ENCODE measurements at places on chromosomes 7 and 10. TPM values are rescaled to one million over a fixed set of nuclear protein-coding genes. Genes with fewer than 3 reads are reported as not detected.

Gene NUP205
- 48.2 TPM for polyA plus RNA-seq

DNA sequence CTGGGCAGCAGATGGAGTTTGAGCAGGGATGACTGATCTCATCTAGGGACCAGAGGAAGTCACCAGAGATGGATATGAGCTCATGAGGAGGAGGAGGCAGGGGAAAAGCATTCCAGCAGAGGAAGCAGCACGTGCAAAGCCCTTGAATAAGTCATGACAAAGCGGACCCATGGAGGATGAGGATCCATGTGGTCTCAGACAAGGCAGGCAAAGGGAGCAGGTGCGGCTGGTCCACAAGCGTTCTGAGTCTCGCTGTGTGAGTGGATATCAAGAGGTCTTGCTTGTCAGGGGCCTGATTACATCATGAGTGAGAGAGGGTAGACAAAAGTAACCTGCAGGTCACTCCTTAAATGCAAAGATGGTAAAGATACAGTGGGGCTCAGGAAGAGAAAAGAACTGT is 307.6 kb downstream of the GRID1 start:
- H3K4me1 ChIP-seq: no peaks in the 10 kb centered on the region
- H3K27ac ChIP-seq: no peak overlapping the region
- no peaks in the 10 kb centered on the region for H3K36me3 ChIP-seq
- H3K27me3 ChIP-seq: no peaks in the 10 kb centered on the region
- no peak overlapping the region for H3K4me3 ChIP-seq

DNA sequence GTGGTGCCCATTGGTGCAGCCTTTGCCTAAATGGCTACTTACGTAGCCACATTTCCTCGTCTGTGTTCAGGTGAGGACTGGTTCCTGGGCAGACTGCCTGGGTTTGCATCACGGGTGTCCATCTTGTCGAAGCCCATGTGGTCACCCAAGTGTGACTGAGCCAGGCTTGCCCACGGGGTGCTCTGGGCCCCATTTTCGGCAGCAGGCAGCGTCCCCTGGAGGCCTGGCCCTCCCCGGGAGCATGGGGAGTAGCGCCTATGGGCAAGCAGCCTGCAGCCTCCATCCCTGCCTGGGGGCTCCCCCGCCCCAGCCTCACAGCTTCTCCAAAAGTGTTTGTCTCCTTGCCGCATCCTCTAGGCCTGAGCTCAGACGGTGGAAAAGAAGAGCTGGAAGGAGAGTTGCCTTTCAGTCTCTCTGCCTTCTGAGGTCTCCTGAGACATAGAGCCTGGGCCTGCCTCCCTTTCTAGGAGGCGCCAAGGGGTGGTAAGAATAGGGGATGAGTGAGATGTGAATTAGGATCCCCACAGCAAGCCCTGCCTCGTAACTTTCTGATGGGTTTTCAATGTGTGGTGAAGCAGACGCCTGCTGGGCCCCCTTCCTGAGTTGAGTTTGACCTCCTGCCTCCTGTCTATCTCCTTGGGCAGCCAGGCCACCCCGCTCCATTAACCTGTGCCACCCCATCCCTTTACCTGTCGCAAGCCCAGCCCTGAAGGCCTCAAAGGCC is 42.7 kb downstream of the HTRA1 start:
- no peaks in the 10 kb centered on the region for H3K27me3 ChIP-seq
- no peak overlapping the region for H3K27ac ChIP-seq
- no peak for DNase-seq
- H3K36me3 ChIP-seq: peaks cover 11% of the 10 kb centered on the region

Gene NKX2-3
- not detected for polyA plus RNA-seq

- H3K27ac ChIP-seq: no peak overlapping the region
- 0 out of 2 replicates have a peak, but pooled peaks cover 4% of the 10 kb centered on the region for H3K4me1 ChIP-seq
- H3K27me3 ChIP-seq: no peaks in the 10 kb centered on the region
- no peak for DNase-seq
- H3K4me3 ChIP-seq: no peak overlapping the region
- H3K36me3 ChIP-seq: no peaks in the 10 kb centered on the region
Measured at GRCh38 chr7:141992688-141993087, 3.0 kb upstream of the MGAM start.

- H3K27me3 ChIP-seq: peaks cover 5% of the 10 kb centered on the region
- no peaks in the 10 kb centered on the region for H3K36me3 ChIP-seq
- no peak overlapping the region for H3K4me3 ChIP-seq
Measured at GRCh38 chr7:55260676-55261385, 104.3 kb upstream of the LANCL2 start.

GRCh38 chr10:124698545-124699469 is 45.4 kb downstream of the FAM53B start:
- H3K27ac ChIP-seq: no peak overlapping the region
- H3K36me3 ChIP-seq: peaks cover 21% of the 10 kb centered on the region
- no peak for DNase-seq
- H3K4me1 ChIP-seq: no peaks in the 10 kb centered on the region
- H3K27me3 ChIP-seq: no peaks in the 10 kb centered on the region
- no peak overlapping the region for H3K4me3 ChIP-seq

GRCh38 chr10:71666639-71667386 is 52.8 kb downstream of the C10orf105 start:
- H3K36me3 ChIP-seq: no peaks in the 10 kb centered on the region
- H3K27me3 ChIP-seq: peaks cover 17% of the 10 kb centered on the region
- H3K27ac ChIP-seq: no peak overlapping the region
- no peaks in the 10 kb centered on the region for H3K4me1 ChIP-seq

DNA sequence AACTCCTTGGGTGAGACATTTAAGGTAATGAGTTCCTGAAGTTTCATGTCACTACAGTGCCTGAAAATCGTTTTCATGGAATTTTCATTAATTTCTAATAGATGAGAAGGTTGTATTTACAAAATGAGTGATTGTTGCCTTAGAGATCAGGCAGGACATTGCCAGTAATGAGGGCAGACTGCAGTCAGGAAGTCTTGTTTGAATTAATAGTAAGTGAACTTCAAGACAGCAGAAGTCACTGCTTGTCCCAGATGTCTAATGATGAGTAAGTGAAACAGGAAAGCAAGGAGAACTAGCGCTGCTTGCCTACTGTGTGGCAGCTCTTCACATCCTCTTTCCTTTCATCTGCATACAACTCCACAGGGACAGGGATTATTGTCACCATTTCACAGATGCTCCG is 237.4 kb downstream of the BAMBI start:
- H3K27me3 ChIP-seq: no peaks in the 10 kb centered on the region
- DNase-seq: no peak
- H3K4me1 ChIP-seq: no peaks in the 10 kb centered on the region
- H3K36me3 ChIP-seq: no peaks in the 10 kb centered on the region

- H3K27me3 ChIP-seq: no peaks in the 10 kb centered on the region
- H3K4me1 ChIP-seq: no peaks in the 10 kb centered on the region
- no peak overlapping the region for H3K4me3 ChIP-seq
- H3K27ac ChIP-seq: no peak overlapping the region
- DNase-seq: peak; percentile 7
Measured at GRCh38 chr10:86657396-86658011, 3.2 kb downstream of the OPN4 start.

DNA sequence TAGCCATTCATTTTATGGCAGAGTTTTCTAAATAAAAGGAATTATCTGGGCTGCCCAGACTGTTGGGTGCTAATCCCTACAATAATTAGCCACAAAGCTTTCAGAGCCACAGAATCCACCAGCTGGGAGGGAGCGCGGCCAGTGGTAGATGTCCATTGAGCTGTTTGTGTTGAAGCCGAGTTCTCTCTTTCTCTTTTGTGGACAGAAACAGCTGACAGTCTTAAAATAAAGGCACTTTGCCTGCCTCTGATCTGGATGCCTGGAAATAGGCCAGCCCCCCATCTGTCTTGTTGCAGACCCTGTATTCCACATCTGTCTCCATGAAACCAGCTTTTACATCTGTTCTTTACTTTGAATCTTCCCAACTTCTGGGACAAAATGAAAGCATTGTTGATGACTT is 66.1 kb downstream of the MTPN start:
- no peak overlapping the region for H3K4me3 ChIP-seq
- no peaks in the 10 kb centered on the region for H3K27me3 ChIP-seq
- no peaks in the 10 kb centered on the region for H3K4me1 ChIP-seq
- DNase-seq: no peak
- H3K36me3 ChIP-seq: no peaks in the 10 kb centered on the region

DNA sequence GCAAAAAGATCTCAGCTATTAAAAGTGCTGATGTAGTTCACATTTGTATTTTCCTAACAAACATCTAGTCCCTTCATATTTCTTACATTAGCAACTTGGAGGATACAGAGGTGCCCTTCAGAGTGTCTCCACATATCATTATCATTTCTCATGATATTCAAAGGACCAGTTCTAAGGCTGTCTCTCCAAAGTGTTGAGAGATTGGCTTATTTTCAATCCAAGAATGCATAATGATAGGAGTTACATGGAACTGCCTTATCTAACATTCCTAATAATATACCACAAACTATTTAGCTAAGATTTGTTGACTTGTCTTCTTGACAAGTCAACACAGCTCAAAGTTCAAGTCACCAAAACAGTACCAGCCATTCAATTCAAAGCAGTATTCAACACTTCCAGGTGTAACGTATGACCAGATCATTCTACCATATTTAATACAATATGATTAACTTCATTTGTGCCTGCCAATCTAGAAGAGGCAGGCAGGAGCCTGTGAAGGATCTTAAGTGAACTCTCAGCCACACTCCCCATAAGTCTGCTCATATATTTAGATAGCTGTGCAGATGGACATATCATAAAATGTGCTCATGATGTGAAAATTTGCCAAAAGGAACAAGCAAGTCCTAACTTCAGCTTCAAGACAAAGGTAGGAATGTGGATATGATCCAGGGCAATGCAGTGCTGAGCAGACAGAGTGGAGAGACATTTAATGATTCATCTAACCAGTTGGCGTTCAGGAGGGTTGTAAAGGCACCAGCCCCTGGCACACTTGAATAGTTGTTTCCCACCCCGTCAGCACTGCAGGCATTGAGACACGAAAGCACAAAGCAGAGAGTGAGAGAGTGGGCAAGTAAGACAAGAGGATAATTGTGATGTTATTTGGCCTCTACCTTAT is 108.3 kb downstream of the MTERF1 start:
- H3K27me3 ChIP-seq: no peaks in the 10 kb centered on the region
- H3K4me3 ChIP-seq: no peak overlapping the region
- DNase-seq: no peak
- no peaks in the 10 kb centered on the region for H3K36me3 ChIP-seq
- H3K27ac ChIP-seq: no peak overlapping the region

Gene ARHGAP21
- 35.5 TPM for polyA plus RNA-seq

GRCh38 chr10:118114992-118115391 is 68.3 kb upstream of the RAB11FIP2 start:
- H3K27ac ChIP-seq: no peak overlapping the region
- H3K4me3 ChIP-seq: no peak overlapping the region
- no peak for DNase-seq
- H3K36me3 ChIP-seq: no peaks in the 10 kb centered on the region

Gene CARD11
- not detected for polyA plus RNA-seq

DNA sequence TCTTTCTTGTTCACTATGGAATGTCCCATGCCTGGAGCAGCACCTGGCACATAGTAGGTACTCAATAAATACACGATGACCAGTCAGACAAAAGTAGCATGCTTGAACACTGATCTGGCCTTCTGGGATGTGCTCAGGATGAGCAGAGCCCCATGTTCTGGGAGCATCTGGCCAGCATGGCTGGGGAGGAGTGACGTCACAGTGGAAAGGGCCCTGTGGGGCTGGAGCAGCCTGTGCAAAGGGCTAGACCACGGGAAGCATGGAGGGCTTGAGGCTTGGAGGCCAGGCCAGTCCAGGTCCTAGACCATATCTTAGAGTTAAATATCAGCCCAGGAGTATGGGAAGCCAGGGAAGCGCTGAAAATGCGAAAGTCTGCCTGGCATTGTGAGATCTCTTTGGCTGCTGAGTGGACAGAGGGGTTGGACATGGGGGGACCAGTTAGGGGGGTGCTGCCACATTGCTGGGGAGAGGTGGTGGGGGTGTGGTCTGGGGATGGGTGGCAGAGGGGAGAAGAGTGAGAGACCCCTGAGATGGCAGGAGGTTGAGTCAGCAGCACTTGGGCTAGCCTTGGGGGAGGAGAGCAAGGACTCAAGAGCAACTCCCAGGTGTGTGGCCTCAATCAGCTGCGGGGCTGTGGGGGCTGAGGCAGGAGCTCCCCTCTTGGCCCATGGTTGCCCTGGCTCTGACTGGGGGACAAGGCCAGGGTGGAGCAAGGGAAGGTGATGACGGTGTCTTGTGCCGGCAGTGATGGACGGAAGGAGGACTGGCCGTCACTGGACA is 34.9 kb downstream of the ZCCHC24 start:
- H3K4me1 ChIP-seq: peaks cover 30% of the 10 kb centered on the region
- no peak overlapping the region for H3K27ac ChIP-seq
- no peak for DNase-seq
- no peak overlapping the region for H3K4me3 ChIP-seq
- no peaks in the 10 kb centered on the region for H3K27me3 ChIP-seq
- H3K36me3 ChIP-seq: no peaks in the 10 kb centered on the region

DNA sequence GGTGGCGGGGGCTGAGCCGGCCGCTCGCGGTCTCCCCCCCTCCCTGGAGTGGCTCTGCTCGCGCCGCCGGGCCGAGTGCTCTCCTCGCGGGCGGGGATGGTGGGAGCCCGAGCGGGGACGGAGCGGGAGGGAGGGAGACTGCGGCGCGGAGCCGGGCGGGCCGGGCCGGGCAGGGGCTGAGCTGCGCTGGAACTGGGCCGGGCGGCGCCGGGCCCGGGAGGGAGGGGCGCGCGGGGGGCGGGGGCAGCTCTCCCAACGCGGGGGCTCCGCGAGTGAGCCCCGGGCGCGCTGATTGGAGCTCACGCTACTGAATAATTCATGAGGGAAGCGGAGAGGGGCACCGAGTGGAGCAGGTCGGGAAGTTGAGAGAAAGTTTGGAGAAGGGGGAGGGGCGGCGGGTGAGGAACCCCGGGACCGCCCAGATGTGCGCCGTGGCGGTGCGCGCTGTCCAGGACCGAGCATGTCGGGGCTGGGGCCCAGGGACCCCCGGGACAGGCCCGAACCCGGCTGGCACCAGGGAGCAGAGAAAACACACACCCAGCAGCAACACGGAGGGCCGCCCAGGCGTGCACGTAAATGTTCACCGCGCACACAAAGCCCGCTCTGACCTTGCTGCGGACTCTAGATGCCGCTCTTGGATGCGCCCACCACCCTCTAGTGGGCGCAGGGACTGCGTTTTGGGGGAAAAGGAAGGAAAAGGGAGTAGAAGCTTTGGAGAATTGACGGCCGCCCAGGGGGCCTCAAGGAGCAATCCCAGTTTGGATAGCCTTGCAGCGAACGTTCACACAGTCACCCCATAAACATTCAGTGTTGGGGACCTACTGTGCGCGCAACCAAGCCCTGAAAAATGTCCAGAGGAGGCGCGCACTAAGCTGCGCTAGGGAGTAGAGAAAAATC is at the start of gene EPHB4:
Gene EPHB4 (minus strand): TSS at position 194 of the 897 bp plus-strand sequence. CDS start 493 bp downstream, outside the sequence.
- H3K4me3 ChIP-seq: peak within 1 kb of the TSS; percentile 65
- H3K27me3 ChIP-seq: no peaks in the 10 kb centered on the region
- peaks cover 5% of the 10 kb centered on the region for H3K36me3 ChIP-seq
- peak; percentile 88 for DNase-seq
- H3K4me1 ChIP-seq: peaks cover 22% of the 10 kb centered on the region

Data from SK-N-SH (cell line).